AG20443 (cell line): ENCODE measurements at places on chromosomes 12 and 14.

- DNase-seq = peak; percentile 66
Measured at GRCh38 chr12:93325855-93326254, 51.9 kb upstream of the NUDT4 start.

DNA sequence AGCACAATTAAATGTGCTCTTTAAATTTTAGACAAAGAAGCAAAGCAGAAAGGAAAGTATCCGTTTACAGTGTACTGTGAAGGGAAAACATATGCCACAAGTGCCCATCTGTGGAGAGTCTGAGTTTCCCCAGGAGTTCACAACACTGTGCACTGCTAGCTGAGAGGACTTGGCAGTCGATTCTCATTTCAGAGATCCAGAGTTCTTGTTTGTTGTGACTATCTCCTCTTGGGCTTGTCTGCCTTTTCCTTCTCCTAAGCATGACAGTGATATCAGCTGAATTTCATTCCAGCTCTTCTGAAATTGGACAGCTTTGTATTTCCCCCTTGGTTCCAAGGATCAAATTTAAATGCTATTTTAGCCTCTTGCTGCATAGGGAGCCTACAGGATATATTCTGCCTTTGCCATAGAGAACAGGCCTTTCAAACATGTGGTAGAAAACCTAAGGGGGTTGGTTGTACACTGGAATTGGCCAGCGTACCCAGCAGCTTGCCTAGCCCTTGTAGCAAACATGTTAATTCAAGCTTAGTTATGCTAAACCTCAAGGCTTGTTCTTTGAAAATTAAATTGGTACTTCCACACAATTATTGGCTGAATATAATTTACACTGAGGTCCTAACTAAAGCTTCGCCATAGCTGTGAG, 259.2 kb upstream of the NOVA1 start:
- peak; percentile 11 for DNase-seq

- DNase-seq = no peak
Measured at GRCh38 chr14:93305725-93306418, 27.0 kb downstream of the BTBD7 start.

DNA sequence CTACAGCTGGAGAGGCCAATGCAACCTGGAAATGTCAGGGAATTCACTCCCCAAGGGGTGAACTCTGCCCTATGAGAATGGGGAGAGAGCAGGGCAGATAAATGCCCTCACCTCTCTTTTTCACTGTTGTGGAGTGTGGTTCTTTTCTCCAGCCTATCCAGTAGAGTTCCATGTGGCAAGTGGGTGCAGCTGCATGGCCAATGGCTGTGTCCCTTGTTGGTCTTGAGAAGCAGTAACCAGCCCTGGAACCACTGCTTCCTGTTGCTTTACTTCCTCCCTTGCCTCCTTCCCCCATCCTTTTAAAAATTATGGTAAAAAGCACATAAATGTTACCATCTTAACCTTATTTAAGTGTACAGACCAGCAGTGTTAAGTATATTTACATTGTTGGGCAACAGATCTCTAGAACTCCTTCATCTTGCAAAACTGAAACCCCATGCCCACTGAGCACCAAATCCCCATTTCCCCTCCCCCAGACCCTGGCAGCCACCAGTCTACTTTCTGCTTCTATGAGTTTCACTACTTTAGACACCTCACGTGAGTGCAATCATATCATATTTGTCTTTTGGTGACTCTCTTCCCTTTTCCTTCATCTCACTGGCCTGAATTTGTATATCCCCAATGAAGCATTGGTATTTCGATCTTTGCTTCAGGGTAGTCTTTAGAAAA, 77.0 kb upstream of the GRIP1 start:
- DNase-seq = no peak

DNA sequence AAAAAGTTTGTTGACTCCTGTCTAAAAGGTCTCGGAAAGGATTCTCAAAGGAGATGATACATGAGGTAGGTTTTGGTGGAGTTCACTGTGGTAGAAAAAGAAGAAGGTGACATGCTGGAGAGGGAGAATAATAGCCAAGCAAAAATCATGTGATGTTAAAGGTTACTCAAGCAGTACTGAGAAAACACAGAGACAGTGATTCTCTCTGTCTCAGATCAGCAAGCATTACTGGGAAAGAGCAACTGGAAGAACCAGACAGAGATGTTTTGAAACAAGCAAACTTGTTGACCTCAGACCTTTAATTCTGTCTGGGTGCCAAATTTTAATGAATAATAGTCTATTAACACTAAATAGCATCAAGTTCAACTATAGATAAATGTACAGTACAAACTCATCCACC, 183.5 kb upstream of the PLEKHG7 start:
- DNase-seq = no peak

- DNase-seq = peak; percentile 96
Measured at GRCh38 chr14:24430143-24430681, 458 bp downstream of the KHNYN start.

- DNase-seq = no peak
Measured at GRCh38 chr14:39664646-39665045, 232.4 kb upstream of the FBXO33 start.

GRCh38 chr12:103691063-103691462, 104.0 kb downstream of the STAB2 start:
- DNase-seq = no peak

DNA sequence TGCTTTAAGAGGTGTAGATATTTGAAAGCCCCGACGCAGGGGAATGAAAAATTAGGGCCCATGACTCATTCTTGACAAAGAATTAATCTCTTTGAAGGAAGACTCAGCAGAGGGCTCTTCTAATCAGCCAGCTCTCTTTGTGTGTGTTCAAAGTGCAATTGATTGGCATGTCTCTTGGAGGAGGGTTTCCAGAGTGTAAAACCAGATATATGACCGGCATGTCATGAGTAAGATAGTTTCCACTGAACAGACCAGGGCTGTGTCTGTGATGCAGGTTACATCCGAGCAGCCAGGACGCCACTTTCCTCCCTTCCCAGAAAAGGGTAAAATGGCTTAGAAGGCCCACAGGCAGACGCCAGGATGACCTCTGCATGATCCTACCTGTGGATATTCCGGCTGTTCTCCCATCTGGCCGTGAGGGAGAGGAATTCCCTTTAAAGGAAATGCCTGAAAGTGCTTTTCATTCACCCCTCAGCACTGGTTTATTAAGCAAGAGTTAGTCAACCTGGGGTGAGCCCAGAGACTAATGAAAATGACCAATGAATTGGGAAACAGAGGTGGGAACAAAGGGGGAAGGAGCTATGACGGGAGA, 7.2 kb upstream of the KRT75 start:
- DNase-seq = no peak

DNA sequence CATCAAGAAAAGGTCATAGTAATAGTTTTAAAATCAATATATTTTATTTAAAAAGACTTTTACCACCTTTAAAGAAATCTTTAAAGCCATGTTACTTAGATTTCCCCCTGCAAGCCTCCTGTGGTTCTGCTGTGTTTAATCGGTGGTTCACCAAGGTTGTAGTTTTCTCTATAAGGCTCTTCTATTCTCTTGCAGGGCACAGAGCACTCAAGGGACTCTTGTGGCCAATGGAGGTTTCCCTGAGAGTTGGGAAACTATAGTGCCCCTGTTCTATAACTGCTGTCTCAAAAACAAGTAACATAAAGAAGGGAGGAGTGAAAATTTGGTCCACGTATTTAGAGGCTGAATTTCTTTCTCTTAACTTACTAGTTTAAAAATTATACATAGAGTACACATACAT, 25.0 kb downstream of the DACT1 start:
- no peak for DNase-seq

- DNase-seq = peak; percentile 58
Measured at GRCh38 chr12:118404876-118405521, 28.6 kb downstream of the SUDS3 start.

- no peak for DNase-seq
Measured at GRCh38 chr12:16020031-16020430, 108.9 kb downstream of the DERA start.

- DNase-seq = no peak
Measured at GRCh38 chr12:114752217-114752616, 68.2 kb upstream of the TBX3 start.
